ENCODE measurements at places on chromosomes 2 and 18.

GRCh38 chr2:107663632-107664031 lies 163.1 kb upstream of the RGPD4 start:
- no peak for DNase-seq

DNA sequence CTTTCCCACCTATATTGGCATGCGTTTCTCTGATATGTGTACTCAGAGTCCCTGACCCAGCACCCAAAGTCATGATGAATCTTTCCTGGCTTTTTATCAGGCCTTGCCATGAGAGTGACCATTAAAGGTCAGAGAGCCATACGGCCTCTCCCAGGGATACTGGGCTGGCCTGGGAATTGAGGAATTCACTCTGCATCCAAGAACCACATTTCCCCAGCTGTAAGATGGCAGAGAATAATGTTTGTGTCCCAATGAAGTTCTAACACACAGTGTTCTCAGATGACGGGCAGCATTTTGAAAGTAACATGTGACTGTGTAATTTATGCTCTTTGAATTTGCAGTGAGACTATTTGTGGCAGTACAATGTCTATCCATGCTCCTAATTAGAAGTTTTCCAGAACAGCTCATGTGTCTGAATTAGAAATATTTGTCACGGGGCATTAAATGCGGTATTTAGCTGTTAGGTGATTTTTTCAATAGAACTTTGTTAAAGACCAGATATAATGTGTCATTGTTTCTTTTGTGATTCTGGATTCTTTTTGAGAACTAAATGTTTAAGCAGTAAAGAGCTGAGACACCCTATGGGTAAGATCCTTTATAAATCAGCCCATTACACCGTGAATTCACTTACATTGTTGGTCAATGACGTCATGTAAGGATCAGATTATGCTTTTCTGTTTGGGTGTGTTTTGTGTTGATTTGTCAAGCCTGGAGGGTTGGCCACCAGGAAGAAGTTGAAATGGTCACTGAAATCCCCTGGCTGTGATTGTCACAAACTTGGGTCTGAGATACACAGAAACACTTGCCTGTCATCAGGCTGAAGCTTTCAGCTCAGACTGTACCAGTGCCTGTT lies 7.3 kb upstream of the SLC3A1 start:
- no peak for DNase-seq

DNA sequence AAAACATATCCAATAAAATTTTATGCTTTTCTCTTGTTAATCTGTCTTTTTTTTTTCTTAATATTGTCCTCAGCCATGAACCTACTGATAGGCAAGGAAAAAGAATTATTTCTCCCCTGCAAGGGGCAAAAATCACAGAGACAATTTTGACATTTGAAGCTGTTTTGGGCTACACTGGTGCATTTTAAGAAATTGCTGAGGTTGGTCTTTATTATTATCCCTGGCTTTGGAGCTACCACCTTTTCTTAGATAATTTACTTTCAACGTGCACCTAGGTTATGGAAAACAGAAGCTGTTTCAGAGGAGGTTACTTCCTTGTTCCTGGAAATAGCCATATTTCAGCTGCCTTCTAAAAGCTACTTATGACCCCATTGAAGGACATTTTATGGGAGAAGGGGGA lies 195.5 kb upstream of the KYNU start:
- DNase-seq = no peak

- DNase-seq = no peak
Observed at GRCh38 chr2:121965661-121966060, 210.2 kb downstream of the TSN start.

GRCh38 chr2:238567996-238568395 lies 141.3 kb downstream of the ASB1 start:
- DNase-seq = no peak

- no peak for DNase-seq
Observed at GRCh38 chr2:106269591-106270291, 75.6 kb upstream of the UXS1 start.

- no peak for DNase-seq
Observed at GRCh38 chr2:207417301-207417718, 112.5 kb upstream of the CREB1 start.

DNA sequence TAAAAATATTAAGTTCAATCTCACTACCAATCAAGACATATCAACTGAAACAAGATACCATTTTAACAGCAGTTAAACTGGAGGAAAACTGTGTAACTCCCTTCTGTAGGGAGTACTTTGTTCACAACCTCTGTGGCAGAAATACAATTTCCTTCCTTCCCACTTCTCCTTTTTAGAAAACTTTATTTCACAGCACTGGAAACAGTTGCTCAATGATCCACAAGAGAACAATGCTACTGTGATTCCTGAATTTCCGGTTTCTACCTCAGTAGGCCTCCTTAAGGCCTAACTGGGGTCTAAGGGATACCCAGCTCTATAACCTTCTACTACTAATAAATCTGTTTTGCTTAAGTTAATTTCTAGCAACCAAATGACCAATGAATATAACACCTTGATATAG lies 14.1 kb downstream of the TLK1 start:
- no peak for DNase-seq

GRCh38 chr2:201668402-201668910 lies 25.2 kb upstream of the TMEM237 start:
- no peak for DNase-seq

- DNase-seq = no peak
Observed at GRCh38 chr2:152920846-152921245, 202.4 kb downstream of the ARL6IP6 start.

GRCh38 chr18:31553800-31554199 lies 37.9 kb upstream of the TTR start:
- DNase-seq = no peak
